Stimulated activated CD8-positive, alpha-beta memory T cell treated with anti-CD3 and anti-CD28 coated beads, Interleukin-2, amount 100 ng/mL, for 1 hour (primary cell): ENCODE measurements at places on chromosomes 11 and 22.

- DNase-seq: no peak
Observed at GRCh38 chr11:13221722-13222121, 55.9 kb upstream of the BMAL1 start.

DNA sequence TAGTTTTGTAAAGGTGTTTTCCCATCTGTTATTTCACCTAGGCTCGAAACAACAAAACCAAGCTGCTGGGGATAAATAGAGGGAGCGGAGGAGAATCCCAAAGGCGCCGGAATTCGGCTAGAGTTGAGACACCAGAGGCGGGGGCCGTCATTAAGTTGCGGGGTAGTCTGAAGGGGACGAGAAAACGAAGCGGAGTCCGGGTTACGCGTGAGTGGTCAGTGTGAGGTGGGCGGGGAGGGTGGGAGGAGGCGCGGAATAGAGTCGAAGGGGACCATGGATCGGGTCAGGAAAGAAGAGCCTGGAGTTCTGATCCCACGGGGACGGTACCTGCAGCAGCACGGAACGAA lies 361 bp downstream of the SRPRA start:
- no peak for DNase-seq

DNA sequence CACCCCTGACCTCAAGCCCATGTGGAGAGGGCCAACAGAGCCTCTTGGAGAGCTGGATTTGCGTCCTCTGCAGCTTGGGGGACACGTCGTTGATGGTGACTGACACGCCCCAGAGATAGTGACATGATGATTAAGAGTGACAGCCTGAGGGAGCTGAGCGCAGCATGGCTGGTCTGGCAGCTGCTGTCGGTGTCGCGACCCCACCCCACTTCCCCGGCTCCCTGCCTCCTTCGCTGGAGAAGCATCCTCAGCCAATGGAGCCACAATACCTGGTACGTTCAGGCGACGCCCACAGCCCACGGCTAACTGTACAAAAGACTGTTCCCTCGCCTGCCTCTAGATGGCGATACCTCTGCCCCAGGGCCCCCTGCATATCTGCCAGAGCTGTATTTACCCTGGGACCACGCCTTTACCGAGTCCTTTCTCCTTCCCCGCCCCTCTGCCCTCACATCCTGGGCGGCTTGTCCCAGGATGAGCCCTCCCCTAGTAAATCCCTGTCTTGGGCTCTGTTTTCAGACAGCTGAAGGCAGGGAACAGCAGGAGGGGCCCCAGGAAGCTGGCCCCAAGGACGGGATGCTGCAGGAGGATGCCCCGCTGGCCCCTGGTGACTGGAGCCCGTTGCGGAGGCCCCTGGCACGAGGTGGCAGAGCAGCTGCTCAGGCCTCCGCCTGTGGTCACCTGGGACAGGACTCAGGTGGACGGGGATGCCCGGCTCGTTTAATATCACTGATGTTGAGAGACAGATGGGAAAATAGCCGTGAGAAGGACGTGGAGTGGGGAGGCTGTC lies 90.6 kb downstream of the RPS6KA4 start:
- peak; percentile 31 for DNase-seq

DNA sequence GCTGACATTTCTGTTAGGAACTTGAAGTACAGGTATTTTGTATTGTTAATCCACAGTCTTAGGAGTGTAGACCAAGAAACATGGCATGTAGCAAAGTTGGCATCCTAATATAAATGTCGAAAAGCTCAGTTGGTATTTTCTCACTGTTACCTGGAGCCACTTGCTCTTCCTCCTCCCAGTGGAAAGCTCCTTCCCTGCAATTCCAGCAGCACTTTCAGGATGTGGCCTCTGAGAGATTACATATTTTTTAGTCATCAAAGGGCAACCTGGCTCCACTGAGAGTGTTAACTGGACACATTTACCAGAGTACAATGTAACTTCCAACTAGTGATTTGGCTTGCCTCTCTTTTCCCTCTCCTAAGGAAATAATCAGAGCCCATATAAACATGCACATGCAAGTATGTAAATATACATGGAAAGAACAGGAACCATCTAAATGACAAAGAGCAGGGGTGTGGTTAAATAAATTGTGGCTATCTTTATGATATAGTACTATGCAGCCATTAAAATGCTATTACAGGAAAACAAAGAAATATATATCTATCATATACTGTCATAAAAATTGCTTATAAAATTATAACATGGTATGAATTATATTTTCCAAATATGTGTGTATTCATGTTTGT lies 14.3 kb upstream of the EED start:
- DNase-seq: no peak

GRCh38 chr11:103529181-103529684 lies 420.0 kb downstream of the DYNC2H1 start:
- no peak for DNase-seq

GRCh38 chr11:125494974-125495725 lies 915 bp downstream of the FEZ1 start:
- DNase-seq: no peak

DNA sequence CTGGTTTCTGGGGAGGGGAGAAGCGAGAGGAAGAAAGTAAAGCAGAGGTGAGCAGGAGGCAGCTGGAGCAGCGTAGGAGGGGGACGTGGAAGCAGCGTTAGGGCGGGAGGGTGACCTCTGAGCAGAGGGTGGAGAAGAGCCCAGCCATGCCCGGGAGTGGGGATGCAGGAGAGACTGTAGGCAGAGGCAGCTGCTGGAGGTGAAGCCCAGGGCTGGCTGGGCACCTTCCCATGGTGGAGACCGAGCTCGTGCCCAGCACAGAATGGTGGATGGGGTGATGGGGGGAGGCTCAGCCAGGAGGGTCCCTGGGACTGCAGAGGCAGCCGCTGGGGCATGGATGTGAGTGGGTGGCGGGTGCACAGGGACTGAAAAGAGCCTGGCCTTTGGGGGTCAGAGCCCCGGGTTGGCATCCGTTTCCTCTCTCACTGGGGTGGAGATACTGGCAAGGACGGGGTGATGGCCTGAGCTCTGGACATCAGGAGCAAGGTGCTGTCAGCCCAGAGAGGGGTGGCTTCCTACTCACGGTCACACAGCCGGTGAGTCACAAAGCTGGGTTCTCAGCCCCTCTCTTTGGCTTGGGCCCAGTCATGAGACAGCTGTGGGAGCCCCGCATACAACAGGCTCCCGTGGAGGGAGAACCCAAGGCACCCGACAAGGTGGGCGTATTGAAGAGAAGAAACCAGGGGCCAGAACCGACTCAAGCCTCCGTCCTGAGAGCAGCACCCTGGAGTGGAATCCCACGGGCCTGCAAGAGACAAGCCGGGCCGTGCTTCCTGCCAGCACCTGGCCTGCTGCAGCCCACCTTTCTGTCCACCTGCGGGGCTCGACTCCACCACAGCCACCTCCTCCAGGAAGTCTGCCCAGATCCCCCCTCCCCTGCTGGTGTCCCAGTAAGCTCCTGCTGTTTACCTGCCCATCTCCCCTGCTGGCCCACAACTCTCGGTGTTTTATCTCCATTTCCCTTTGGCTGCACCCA lies 45.8 kb upstream of the FGF3 start:
- DNase-seq: no peak

DNA sequence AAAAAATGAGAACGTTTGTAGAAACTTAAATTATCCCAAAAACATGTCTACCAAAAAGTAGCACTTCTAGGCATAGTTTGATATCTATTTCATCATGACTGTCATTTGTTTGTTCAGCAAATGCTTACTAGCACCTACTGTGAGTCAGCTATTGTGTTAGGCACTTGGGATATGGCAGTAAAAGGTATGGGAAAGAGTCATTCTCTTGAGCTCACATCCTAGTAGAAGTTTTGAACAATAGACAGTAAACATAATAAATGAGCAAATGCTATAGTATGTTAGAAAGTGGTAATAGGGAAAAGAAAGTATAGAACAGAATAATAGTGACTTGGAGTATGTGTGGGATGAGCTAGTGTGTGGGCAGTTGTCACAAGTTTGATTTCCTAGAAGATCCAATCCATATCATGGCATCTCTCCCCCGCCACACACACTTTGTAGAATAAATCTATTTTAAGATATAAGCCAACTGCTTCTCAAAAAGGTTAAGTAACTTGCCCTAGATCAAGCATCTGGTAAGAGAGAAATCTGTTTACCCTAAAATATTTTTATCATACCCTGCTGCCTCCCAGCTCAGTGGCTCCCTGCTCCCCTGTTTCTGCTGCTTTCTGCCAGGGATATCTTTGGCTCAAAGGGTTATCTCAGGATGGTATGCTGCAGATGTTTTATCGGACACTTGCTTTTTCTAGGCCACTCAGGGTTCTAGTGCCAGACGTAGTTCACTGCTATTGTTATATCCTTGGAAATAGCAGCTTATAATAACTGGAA lies 129.7 kb downstream of the NCAM1 start:
- DNase-seq: no peak

GRCh38 chr11:16440136-16440535 lies 83.8 kb upstream of the SOX6 start:
- DNase-seq: no peak

DNA sequence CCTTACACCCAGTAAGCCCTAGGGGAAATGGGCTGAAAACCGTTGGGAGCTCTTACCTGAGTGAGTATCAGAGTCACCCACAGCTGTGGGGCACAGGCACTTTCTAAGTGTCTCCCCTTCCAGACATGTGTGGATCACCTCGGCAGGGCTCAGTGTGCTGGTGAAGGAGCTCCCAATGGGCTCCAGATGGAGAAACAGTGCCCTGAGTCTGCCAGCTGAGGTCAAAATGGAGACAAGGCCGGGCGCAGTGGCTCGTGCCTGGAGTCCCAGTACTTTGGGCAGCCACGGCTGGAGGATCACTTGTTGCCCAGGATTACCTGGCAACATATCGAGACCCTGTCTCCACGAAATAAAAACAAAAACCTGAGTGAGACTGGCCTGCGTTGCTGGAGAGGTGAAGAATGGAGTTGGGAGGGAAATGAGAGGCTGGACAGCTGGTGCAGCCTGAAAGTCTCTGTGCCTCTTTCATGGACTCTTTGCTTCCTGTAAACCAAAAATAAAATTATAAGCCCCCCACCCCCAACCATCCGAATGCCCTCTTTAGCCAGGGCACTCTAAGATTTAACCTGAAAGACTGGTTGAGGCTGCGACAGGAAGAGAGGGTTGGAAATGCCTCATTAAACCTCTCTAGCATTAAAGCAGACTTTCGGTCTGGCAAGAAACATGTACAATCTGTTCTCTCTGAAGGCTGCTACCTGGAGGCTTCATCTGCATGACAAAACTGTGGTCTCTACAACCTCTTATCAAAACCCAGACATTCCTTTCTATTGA lies 111.8 kb downstream of the SNX19 start:
- DNase-seq: no peak

DNA sequence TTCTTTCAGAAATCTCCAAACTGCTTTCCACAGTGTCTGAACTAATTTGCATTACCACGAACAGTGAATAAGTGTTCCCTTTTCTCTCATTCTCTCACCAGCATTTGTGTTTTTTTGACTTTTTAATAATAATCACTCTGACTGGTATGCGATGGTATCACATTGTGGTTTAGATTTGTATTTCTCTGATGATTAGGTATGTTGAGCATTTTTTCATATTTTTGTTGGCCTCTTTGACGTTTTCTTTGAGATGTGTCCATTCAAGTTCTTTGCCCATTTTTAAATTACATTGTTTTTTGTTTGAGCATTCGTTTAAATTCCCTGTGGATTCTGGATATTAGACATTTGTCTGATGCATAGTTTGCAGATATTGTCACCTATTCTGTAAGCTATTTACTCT lies 1639.6 kb upstream of the TENM4 start:
- no peak for DNase-seq

DNA sequence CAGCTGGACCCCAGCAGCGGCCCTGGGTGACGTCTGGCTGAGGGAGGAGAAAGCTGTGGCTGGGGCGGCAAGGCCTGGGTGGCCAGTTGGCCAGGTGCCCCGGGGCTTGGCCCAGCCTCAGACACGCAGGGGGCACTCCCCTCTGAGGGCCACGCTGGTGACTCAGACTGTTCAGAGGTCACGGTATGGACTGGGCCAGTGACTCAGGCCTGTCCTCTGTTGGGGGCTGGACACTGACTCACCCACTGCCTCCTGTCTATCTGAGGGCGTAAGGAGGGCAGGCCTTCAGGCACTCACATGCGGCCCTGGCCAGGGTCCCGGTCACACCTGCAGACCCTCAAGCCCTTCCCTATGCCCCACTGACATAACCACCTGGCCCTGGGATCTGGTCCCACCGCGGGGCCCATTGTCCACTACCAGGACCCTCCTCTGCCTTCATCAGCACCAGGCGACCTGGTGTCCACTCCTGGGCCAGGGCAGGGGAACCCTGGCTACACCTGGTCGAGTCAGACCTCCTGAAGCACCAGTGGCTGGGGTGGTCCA lies 3.7 kb upstream of the MUC5AC start:
- DNase-seq: no peak

GRCh38 chr22:47515384-47516125 lies 753.1 kb downstream of the TBC1D22A start:
- no peak for DNase-seq
